ENCODE measurements at places on chromosomes 11 and 22.

GRCh38 chr22:48522271-48522670 lies 1305.4 kb downstream of the BRD1 start:
- DNase-seq, result no peak

GRCh38 chr11:114099392-114100178 lies 40.1 kb downstream of the ZBTB16 start:
- DNase-seq, result no peak

DNA sequence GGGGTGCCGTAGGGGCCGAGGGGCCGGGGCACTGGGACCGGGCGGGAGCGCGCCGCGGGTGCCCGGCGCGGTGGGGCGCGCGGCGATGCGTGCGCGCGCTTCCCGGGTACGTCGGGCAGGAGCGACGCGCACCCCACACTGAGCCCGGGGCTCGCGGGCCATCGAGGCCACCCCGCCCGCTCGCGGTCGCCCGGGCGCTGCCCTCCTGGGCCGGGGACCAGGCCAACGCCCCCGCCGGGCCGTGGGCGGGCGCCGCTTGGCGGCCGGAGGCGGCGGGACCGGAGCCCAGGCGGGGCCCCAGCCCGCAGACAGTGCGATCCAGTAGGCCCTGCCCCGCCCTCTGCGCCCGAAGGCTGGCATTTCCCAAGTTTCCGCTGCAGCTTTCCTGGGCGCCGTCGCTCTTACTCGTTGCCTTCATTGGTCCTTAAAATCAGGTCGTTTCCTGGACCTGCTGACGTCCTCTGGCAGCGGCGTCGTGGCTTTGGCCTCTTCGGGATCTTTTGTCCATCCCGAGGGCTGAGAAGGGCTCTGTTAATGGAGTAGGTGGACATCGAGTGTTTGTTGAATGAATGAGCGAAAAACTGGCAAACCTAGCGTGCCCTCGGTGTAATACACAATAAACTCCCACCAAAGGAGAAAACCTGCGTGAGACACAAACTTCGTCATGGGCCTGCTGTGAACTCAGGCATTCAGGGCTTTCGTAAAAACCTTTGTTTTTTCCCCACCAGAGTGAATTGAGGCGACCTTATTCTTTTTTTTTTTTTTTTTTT lies 638 bp downstream of the PARVA start:
- DNase-seq, result no peak

GRCh38 chr11:87803748-87804147 lies 371.5 kb downstream of the RAB38 start:
- no peak for DNase-seq

DNA sequence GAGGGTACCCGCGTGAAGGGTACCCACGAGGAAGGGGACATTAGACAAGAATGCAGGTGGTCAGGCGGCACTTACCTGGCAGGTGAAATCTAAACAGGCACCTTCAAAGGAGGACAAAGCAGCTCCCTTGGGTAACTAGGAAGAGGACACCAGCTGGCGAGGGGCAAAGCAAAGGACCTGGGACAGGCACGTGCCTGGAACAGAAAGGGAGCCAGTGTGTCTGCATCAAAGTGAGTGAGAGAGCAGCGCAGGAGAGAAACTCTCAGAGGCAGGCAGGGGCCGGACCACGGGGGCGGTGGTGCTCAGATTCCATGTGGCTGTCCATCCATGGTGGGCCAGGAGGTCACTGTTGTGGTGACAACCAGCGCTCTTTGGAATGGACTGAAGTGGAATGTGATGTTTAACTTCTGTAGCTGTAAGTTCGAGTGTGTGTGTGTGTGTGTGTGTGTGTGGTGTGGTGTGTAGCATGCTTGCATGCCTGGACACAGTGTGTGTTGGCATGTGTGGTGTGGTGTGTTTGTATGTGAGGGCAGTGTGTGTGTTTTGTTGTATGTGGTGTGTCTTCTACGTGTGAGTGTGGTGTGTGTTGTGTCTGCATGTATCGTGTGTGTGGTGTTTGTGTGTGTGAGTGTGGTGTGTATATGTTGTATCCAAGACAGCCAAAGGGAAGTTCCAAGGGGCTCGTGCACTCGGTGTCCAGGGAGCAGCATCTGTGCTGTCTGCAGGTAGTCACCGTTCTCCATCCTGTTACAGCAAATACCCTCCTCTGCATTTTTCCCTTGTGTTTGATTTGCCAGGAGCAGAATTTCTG lies 86.4 kb downstream of the CDKN1C start:
- no peak for DNase-seq

DNA sequence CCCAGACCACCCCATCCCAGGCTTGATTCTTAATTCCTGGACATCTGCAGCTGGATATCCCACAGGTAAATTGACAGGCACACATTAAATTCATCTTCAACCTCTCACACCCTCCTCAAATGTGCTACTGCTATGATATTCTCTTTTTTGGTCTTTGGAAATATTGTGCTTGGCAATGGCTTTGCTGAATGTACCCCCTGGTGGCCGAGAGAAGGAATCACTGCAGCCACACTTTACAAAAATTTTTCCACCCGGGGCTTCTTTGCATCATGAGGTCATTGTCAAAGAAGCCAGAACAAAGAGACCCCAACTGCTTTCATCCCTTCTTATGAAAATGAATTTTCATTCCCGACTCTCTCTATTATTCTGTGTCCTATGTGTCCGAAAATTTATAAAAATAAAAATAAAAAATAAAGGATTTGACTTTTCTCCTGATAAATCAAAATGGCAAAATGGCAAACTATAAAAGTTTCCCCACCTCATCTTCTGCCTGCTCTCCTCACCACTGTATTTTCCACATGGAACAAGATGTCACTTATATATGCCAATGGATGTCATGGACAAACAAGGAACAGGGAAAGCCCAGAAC lies 15.0 kb upstream of the CYB5R2 start:
- DNase-seq, result no peak

DNA sequence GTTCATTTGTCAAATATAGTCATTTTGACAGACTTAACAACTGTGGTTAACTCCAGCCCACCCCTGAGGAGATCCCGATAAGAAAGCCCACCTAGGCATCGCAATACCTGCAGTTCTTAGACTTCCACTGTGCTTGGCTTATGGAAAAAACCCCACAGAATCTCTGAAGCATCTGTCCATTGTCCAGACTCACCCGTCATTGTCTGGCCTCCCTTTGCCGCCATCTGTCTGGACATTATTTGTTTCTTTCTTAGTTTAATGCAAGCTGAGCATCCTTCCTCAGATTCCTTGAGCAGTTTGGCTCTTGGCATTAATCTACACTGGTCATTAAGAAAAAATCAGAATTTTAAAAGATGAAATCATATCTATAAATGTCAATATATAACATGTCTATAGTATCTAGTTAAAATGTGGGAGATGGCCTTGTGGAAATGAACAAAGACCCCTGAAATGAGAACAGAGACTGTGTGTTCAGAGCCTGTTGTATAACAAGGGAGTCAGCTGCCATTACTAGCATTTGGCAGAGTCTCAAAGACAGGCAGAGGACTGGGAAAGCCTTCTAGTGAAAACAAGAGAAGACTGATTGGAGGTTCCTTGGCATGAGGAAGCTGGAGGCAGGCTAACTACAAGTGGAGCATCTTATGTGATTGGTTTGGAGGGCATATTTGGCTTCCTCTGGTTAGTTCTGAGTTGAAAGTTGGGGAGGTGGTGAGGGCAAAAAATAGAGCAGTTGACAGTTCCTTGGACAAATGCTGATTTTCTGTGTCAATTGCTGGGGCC lies 80.4 kb downstream of the SPON1 start:
- no peak for DNase-seq

- DNase-seq, result no peak
Measured at GRCh38 chr11:69485337-69486041, 4.0 kb downstream of the LINC01488 start.

Data from hematopoietic multipotent progenitor cell (in vitro differentiated cells).